ENCODE measurements at places on chromosomes 2 and 18.

DNA sequence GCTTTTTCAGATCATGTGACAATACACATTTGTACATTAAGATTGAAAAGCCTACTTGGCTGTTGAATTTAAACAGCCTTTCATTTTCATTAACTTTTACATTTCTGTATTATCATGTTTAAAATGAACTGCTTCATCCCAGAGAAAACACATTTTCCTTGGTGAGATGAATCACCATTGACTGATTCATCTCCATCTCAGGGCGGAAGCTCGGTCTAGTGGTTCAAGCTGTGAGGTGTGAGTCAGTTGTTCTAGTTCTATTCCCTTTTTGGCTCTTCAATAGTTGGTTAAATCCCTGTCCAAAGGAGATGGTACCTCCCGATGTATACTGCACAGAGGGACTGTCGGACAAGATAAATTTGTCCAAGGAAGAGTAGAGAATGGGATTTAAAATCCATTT, 189.7 kb downstream of the ADCYAP1 start:
- peak; percentile 36 for DNase-seq

DNA sequence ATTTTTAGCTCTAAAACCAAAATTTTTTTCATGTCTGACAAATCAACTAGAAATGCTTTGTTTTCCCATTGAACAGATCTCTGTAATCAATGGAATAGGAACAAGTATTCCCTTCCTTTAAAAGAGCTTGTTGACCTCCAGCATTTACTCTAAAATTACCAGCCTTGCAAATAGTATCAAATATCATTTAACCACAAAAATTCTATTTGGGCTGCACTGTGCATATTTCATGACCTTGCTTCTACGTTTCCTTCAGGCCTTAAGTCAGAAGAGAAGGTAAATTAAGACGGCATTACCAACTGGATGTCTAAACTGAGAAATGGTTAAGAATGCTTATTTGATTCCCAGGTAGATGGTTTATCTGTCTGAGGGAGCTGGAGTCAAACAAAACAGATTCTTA, 33.3 kb upstream of the NRXN1 start:
- no peak for DNase-seq

DNA sequence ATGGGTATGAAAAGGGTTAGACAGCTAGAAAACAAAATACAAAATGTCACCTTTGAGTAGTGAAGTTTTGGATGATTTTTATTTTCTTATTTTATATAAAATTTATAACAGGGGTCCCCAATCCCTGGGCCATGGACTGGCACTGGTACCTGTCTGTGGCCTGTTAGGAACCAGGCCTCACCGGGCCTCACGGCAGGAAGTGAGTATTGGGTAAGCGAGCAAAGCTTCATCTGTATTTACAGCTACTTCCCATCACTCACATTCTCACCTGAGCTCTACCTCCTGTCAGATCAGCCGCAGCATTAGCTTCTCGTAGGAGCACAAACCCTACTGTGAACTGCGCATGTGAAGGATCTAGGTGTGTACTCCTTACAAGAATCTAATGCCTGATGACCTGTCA, 202.8 kb upstream of the TWIST2 start:
- DNase-seq, result no peak

GRCh38 chr2:668000-668398, 9.2 kb downstream of the TMEM18 start:
- DNase-seq, result no peak

GRCh38 chr2:73293534-73294171, at the start of gene EGR4:
Gene EGR4, minus strand, starts transcription at chr2:73293548. Its CDS starts 231 bp downstream, at chr2:73293317.
- DNase-seq, result no peak

DNA sequence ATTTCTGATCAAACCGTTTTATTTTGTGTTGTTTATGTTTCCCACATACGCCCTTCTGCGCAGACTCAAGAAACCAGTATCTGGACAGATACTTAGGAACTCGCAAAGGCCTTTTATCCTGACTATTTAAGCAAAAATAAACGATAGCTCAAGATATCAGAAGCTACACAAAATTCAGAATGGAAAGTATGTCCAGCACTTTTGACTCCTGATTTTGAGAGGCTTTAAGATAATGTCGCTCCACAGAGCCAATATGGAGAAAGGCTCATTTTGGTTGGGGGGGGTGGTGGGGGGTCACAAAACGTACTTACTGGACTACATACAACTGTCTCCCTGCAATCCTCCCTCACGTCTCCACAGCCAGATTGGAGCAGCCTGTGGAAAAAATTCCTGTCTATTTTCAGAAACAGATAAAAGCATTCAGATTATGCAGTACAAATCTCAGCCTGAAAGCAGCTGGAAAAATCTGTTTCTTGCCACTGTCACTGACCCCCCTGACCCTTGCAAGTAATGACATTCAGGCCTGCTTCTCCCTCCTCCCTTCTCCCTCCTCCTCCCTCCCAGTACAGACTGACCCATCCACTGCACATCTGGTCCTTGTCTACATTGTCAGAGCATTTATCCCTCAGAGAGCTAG, 34.9 kb upstream of the LCLAT1 start:
- DNase-seq, result no peak

DNA sequence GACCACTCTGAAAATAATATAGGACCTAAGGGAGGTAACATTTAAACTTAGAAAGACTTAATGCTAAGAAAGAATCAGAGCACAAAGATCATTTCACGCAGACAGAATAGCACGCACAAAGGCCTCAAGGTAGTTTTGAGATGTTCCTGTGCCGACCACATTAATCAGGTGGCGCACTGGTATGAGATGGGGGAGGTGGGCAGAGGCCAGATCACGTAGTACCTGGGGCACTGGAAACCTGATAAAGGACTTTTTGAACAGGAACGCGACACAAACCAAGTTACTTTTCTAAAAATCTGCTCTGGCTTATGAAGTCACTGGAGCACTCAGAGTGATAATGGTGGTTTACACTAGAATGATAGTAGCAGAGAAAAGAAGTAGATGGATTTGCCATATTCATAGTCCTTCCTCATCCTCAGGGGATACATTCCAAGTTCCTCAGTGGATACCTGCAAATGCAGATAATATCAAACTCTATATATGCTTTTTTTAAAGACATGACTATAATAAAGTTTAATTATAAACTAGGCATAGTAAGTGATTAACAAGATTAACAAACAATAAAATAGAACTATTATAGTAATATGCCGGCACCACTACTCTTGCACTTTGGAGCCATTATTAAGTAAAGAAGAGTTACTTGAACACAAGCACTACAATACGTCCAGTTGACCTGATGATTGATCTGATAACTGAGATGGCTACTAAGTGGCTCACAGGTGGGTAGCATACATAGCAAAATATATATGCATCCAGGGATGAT, 42.6 kb upstream of the CDCA7 start:
- no peak for DNase-seq

GRCh38 chr18:70493461-70493860, 204.6 kb downstream of the SOCS6 start:
- no peak for DNase-seq

DNA sequence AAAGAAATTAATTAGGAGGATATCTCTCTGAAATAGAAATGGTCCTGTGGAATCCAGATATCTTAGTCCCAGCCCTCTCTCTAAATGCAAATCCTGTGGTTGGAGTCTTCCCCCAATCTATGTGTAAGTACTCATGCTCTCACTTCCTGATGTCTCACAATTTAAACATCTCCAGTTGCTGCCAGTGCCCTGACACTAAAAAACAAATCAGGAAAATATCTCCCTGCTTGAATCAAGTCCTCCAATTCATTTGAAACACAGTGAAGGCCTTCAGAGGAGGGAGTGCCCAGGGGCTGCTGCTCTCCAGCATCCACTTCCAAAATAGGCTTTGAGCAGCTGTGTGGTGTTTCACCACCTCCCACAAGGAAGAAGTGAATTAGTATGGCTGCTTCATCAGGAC, 413.8 kb downstream of the RAD51AP2 start:
- peak; percentile 10 for DNase-seq

DNA sequence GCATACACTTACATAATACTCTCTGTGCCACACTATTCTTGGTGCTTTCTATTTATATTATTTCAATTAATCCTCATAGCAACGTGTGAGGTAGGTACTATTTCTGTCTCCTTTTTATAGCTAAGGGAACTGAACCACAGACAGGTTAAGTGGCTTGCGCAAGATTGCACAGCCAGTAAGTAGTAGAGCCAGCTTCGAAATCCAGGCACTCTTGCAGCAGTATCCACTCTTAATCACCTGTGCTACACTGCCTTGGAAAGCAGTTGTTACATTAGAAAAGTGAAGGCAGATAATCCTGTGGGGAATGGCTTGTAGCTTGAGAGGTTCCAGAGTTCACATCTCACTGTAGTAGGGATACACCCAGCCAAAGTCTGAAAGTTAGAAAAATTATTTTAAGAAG, 198.3 kb downstream of the LDLRAD4 start:
- DNase-seq, result no peak

DNA sequence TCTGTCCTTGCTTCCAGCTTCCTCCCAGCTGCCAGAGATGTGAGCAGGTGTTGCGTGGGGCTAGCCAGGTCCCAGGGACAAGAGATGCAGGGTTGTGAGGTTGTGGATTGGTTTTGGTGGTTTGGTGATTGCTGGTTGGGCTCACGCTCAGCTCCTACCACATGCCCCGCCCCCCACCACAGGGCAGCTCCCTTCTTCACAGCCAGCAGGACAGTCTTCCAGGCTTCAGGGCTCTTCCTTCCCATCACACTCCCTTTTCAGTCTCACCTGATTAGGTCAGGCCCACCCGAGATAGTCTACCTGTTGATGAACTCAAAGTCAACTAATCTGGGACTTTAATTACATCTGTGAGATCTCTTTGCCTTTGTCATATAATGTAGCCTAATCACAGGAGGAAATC, 52.0 kb upstream of the GLI2 start:
- no peak for DNase-seq

DNA sequence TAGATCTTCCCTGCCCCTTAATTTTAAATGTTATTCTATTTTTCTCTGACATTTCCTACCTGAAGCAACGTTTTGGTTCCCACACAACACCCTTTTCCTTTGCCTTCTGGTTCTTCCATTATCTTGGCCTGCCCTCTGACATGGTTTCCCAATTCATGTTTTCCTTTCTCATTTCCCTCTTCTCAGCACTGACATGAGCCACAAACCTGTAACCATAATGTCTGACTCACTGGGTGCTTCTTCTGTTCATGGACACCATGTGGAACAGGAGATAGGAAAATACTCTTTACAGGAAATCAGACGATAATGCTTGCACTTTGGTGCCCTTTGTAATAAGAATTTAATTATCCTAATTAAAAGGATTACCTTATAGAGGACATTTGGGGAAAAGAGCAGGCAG, 142.0 kb downstream of the ZEB2 start:
- no peak for DNase-seq

GRCh38 chr2:167212014-167212648, 323.9 kb downstream of the XIRP2 start:
- DNase-seq, result peak; percentile 2

DNA sequence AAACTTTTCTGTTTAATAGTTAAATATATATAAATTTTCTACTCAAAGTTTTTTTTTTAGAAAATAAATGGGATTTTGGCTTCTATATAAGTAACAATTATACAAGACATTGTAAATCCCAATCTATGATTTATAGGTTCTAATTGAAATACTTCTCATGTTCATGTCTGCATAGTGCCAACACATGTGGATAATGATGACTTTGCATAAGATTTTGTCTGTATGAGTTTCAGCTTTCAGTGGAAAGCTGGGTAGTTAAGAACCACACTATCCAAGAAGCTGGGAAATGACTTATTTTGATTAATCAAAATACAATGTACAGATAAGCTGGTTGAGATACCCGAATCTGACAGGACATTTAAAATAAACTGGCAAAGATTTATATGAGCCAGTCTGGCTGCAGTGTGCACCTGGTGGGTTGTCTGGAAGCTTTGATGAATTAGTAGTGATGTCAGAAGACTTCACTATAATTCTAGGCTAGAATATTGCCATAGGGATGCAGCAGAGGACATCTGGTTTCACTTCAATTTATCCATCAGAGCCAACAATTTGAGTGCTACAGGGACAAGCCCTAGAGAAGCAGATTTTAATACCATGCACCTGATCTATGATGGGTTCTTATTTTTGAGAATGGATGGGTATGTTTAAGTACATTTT, 45.4 kb downstream of the EML6 start:
- DNase-seq, result no peak

- DNase-seq, result peak; percentile 77
Measured at GRCh38 chr2:28377984-28378678, 14.5 kb upstream of the FOSL2 start.

- DNase-seq, result no peak
Measured at GRCh38 chr2:55482186-55482884, 37.2 kb upstream of the CFAP36 start.

GRCh38 chr2:33521791-33522281, 45.4 kb downstream of the RASGRP3 start:
- no peak for DNase-seq

DNA sequence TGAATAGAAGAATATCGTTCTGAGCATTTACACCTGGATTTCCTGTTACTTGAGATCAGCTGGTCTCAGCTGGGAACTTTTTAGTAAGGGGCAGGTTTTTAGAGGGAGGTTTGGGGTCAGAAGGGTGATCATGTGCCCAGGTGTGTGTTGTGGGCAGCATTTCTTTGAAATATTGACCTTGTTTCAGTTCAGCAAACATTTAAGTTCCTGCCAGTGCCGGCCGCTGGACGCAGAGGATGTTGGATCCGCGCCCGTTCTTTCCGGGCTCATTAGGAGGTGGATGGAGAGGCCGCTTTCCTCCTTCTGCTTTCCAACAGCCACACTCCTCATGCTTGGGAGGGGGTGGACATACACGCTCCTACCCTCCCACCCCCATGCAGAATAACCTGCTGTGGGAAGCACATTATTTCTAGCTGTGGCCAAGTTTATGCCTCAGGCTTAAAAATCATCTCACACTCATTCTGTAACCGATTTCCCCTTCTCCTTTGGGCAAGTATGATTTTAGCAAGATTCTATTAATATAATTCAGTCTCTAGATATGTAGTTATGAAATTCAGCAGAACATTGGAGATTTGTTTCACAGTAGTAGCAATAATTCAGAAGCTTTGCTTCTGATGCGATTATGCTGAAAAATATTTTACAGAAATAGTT, 131.4 kb downstream of the ZNF236 start:
- no peak for DNase-seq

DNA sequence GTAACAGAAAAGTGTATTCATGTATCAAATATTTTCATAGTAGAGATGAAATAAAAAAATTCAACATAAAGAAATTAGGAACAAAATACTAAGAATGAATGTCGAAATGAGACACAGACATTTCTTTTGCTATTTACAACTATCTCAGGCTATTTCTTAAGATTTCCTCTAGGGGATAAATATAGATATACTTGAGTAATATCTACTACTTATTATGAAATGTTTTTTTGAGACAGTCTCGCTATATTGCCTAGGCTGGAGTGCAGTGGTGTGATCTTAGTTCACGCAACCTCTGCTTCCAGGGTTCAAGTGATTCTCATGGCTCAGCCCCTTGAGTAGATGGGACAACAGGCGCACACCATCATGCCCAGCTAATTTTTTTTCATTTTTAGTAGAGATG, 326.1 kb downstream of the RNF144A start:
- DNase-seq, result no peak

- no peak for DNase-seq
Measured at GRCh38 chr2:120503793-120504571, 158.0 kb downstream of the INHBB start.

All from epithelial cell of prostate (primary cell).